ENCODE measurements at places on chromosomes 1 and 21.
A peak's percentile ranks its signal among the peaks of the same experiment; 100 is the strongest.

GRCh38 chr1:158728510-158729225, 8.1 kb upstream of the OR6K3 start:
- no peak for DNase-seq

GRCh38 chr1:21647431-21648351, 21.5 kb downstream of the RAP1GAP start:
- DNase-seq = peak; percentile 74

GRCh38 chr1:47616906-47617305, 179.1 kb downstream of the FOXD2 start:
- no peak for DNase-seq

DNA sequence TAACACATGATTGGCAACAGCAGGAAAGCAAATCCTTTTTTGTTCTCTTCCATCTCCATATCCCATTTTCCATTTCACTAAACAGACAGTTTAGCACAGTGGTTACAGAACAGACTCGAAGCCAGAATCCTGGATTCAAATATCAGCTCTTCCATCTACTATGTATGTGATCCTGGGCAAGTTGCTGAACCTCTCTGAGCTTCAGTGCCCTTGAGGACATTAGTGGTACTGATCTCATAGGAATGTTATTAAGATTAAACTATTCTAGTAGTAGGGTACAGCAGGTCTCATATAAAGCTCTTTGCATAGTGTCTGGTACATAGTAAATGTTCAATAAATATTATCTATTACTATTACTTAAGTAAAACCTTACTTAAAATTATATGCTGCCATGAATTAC, 13.8 kb upstream of the HHIPL2 start:
- DNase-seq = no peak

DNA sequence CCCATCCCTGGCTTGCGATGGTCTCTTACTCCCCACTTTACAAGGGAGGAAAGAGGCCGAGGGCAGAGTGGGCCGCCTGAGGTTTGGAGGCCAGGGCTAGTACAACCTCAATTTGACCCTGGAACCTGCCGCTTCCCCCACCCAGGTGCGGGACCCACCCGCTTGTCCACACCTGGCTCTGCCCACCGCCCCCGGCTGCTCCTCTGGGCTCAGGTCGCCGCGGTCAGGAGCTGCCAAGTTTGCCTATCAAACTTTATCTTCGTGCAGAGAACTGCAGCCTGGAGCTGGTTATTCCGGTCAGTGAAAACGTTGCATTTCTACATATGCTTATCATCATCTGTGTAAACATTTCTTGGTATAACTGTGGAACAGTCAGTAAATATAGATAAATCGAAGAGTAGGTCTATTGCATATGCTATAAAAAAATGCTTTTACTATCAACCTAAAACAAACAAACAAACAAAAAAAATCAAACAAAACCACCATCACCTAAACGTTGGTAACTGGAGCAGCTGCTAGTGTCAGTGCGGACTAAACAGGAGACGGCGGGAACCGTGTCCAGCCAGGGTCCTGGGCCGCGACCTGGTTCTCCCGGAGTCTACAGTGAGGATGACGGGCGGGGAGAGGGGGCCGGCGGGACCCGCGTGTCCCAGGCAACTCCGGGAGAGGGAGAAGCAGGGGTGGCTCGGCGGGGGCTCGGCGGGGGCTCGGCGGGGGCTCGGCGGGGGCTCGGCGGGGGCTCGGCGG, 906 bp upstream of the ADARB1 start:
- DNase-seq = peak; percentile 55

DNA sequence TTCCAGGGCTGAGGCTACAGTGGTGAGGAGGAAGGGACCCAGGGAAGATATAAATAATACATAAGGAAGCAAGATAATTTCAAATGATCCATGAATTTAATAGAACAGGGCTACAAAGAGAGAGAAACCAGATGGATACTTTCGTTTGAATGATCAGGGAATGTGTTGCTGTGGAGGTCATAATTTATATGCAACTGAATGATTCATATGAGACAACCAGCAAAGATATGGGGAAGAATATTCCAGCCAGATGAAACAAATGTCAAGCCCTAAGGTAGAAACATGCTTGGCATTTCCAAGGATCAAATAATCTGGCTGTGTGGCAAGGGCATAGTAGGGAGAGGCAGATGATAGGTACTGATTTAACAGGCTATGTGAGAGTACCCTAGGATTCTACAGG, 84.8 kb upstream of the ZC3H11B start:
- DNase-seq = no peak

DNA sequence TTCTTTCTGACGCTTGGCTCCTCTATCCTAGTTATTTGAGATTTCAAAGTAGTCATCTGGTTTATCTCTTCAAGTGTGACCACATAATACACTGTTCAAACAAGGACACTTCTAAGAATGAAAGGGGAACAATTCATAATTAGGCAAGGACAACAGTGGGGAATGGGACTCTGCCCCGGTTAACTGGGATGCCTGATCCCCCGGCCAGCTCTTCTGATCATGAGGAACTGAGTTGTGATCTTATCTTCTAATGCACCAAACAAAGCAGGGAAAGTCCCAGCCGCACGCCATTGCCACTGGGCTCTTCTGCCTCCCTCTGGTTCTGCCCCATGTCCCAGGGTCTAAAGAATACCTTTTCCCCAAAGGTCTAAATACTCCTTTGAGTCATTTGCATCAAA, 158.2 kb upstream of the IRF2BP2 start:
- DNase-seq = no peak

GRCh38 chr1:244088161-244088560, 37.1 kb downstream of the ZBTB18 start:
- DNase-seq = no peak

GRCh38 chr21:29056005-29056404, 17.4 kb downstream of the CCT8 start:
- no peak for DNase-seq

DNA sequence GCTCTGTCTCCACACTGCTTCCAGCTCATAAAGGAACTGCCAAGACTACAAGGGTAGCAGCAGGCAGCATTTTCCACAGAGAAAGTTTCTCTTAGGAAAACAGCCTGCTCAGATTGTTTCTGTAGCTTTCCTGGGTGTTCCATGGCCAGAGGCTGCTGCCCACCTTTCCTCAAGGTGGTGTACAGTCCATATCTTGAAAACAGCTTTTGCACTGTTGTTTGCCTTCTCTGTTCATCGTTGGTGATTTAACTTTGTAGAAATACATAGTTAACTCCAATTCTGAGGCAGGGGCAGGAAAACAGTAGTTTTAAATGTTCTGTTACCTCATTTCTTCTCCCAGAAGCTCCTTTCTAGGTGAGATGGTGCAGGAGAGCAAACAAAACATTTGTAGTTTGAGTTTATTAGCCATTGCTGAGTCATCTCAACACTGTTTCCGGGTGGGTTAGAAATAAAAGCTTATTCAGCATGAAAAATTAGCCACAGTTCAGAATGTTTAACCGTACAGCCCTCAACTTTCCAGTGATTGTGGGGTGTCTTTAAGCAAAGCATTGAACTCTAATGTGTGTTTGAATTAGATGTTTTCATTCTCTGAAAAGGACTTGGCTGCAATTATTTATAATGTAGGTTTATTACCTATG, 41.7 kb downstream of the DIP2A start:
- DNase-seq = peak; percentile 36
